ENCODE measurements at places on chromosomes 1 and 21. TPM values are rescaled to one million over a fixed set of nuclear protein-coding genes. Genes with fewer than 3 reads are reported as not detected.

GRCh38 chr1:82947278-82947677 is 1051.7 kb downstream of the TTLL7 start:
- DNase-seq, result no peak

Gene CASQ2
- not detected for total RNA-seq

DNA sequence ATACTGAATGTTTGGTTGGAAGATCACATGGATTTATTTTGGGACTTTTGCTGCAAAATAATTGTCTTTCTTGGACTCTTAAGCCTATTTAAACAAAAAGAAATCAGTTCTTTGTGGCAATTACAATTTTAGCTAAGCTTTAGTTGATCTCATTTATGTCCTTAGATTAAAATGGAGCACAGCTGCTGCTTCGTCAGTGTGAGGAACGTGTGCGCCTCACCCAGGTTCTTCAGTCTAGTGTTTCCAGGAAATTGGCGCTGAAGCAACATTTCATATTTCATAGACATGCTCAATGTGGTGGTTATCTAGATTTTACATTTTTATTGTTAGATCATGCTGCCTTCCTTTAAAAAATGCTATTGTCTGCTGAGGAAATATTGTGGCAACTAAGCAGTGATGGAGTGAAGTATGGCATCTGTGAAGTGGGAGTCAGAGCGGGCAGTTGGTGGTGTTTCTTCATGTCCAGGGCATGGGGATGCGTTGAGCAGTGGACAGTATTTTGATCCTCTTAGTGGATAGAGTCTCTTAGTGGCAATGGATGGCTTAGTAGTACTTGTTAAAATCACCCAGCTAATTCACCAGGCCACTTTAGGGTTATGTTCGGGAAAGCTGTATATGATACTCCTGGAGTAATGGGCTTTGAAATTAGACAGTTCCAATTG is 5.6 kb downstream of the DDI2 start:
- no peak for DNase-seq

Gene CD247
- 2.2 TPM for total RNA-seq

DNA sequence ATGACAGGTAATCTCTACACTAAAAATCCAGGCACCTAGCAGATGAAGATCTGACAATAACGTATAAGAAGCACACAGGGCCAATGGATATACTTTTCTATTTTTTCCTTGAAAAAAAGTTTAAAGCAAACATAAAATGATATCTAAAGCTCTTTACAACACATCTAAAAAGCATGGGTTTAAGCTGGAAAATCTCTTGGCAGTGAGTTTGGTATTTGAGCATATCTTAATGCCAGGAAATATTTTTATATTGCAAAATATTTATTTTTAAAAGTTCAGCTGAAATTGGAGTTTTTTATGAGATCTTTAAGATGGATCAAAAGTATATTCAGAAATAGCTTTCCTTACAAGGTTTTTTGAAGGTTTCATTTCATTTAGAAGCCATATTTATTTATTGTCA is 40.5 kb downstream of the SLC5A9 start:
- no peak for DNase-seq

DNA sequence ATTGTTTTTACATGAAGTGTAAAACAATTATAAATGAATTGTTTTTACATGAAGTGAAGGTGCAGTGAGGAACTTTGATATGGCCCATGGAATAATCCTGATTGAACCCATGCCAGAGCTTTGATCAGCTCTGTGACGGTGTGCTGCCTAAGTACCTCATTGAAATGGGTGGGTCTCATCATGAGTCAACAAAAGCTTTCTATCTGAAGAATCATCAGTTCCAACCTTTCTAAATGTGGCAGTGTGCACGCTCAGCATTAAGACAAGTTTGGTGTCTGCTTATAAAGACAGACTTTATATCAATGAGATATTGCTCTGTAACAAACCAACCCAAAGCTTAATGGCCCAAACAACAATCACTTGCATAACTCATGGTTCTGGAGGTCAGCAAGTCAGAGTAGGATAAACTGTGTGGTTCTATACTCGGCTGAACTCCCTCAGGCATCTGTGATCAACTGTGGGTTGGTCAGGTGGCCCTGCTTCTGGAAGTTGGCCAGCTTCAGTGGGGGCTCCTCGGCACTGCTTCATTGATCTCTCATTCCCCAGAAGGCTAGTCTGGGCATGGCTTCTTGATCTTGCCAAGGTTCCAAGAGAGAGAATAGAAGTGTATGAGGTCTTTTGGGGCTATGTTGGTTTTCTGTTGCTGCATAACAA is 258.0 kb downstream of the LTN1 start:
- DNase-seq, result no peak

- DNase-seq, result no peak
Measured at GRCh38 chr1:54016343-54017282, 1.4 kb downstream of the LDLRAD1 start.

Gene C8B
- not detected for total RNA-seq

DNA sequence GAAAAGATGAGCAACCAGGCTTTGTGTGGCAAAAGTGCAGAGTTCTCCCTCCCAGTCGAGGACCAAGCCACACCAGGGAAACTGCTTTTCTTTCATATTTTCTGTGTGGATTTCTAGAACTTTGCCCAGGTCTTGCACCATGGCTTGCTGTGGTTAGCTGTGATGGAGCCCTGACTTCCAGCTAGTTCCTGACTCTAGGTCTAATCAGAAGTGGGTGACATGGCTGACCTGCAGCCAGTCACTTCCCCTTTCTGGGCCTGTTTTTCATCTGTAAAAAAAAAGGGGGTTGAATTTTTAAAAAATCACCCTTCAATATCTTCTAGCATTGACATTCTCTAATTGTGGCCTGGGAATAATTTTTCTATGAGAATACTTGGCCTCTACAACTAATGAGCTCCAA is 491.2 kb upstream of the USP24 start:
- DNase-seq, result no peak

Gene RNU1-1
- total RNA-seq, result 1,303 TPM

GRCh38 chr1:243790404-243790803 is 59.6 kb downstream of the AKT3 start:
- no peak for DNase-seq

GRCh38 chr1:164311377-164311776 is 247.6 kb upstream of the PBX1 start:
- DNase-seq, result no peak

Gene LDLRAD2
- 0.94 TPM for total RNA-seq

DNA sequence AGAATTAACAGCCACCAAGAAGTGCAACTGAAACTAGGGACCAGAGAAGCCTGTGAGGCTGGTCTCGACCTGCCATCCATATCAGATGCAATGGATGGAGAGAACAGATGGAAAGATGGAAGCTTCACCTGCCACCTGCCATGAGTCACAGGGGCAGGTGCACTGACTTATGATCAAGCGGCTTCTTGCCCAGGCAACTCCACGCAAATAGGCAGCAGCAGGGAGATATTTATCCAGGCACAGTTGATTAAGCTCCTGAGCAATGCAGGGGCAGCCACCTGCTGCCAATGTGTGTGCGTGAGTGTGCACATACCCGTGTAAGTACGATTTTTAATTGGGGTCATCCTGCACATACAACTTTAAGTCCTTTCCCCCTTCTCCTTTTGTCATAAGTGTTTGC is 174.2 kb downstream of the PTPRU start:
- no peak for DNase-seq

- no peak for DNase-seq
Measured at GRCh38 chr1:214214851-214215250, 66.1 kb upstream of the SMYD2 start.

DNA sequence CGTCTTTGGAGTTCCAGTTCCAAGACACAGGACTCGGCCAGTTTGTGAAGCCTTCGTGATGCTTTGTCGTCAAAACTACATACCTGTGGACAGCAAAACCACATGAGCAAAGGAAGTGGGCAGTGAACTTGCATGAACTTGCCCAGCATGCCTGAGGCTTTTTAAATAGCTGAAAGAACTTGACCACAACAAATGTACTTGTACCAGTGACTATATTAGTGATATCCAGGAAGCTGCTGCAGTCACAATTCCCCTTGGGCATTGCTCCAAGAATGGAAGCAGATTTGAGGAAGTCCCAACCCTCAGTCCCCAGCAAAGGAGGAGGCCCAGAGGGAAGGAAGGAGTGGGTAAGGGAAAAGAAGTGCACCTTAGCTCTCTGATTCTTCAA is 2.6 kb downstream of the FUCA1 start:
- DNase-seq, result no peak

Gene ADAMTS1
- 19.6 TPM for total RNA-seq

Gene FAM163A
- 0.13 TPM for total RNA-seq

- no peak for DNase-seq
Measured at GRCh38 chr21:45415943-45416611, 11.1 kb downstream of the COL18A1 start.

Measured in H1 (cell line).